ENCODE measurements at places on chromosomes 11 and 22. TPM values are rescaled to one million over a fixed set of nuclear protein-coding genes. Genes with fewer than 3 reads are reported as not detected.

DNA sequence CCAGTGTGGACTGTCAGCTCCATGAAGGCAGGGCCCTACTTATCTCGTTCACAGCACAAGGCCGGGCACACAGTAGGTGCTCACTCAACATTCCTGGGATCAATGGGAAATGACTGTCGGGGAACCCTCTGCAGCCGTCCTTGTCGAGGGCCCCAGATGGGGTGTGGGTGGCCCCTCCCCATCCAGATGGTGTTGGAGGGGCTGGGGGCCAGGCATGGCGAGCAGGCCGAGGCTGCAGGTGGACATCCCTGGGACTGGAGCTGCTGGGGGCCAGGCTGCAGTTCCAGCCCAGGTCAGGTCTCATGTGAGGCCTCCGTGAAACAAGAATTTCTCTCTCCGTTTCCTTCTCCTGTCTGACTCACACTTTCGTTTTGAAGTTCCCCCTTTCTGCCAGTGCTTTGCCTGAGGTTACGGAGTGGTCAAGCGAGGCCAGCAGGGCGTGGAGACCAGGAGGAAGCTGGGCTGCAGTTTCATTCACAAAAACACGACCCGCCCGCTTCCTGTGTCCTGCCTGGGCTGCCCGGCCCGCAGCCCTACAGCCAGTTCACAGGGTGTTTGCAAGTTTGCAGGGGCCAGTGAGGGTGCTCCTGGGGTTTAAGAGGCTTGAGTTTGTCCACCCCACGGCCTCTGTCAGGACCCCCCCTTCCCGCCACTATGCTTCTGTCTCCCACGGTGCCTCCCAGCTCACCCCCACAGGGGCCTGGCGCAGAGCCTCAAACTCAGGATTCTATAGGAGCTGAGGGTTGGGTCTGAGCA is 4.5 kb downstream of the MYEOV start:
- DNase-seq: peak; percentile 83

GRCh38 chr11:113991718-113992458 is 17.0 kb downstream of the HTR3A start:
- no peak for DNase-seq

TBX1 gene
- total RNA-seq: 4.3 TPM

MS4A13 gene
- not detected for total RNA-seq

DNA sequence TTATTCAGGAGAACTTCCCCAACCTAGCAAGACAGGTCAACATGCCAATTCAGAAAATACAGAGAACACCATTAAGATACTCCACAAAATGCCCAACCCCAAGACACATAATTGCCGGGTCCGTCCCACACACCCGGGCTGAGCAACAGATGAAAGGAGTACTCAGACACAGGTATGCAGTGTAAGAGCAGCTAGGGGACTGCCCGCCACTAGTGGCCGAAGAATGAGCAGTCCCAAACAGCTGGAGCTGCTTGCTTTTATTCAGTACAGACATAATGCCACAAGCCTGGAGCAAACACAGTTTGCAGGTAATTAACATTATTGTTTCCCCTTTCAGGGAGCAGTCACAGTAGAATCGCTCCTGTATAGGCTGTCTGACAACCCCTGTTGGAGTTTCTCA is 364.6 kb downstream of the LUZP2 start:
- no peak for DNase-seq

DNA sequence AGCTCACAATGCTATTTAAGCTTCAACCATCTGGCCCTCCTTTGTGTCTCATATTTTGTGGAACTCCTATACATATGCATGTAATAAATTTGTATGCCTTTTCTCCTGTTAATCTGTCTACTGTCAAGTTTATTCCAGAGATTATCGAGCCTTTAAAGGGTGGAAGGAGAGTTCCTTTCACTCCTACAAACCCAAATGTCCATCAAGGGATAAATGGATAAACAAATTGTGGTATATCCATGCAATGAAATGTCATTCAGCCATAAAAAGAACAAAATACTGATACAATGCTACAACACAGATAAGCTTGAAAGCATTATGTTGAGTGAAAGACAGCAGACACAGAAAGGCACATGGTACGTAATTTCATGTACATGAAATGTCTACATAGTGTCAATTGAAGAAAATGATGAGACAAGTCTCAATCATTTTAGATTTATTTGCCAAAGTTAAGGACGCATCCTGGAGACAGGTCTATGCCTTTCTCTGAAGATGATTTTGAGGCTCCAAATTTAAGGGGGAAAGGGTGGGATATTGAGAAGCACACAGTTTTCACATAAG is 17.7 kb upstream of the FEZ1 start:
- no peak for DNase-seq

GRCh38 chr11:96338910-96339705 is 3.9 kb downstream of the MAML2 start:
- peak; percentile 72 for DNase-seq

SCGB2A2 gene
- total RNA-seq: not detected

VWCE gene
- 5.5 TPM for total RNA-seq

OR8D4 gene
- total RNA-seq: not detected

MUC6 gene
- total RNA-seq: not detected

GRCh38 chr11:30422447-30423278 is 99.8 kb downstream of the ARL14EP start:
- DNase-seq: no peak

DNA sequence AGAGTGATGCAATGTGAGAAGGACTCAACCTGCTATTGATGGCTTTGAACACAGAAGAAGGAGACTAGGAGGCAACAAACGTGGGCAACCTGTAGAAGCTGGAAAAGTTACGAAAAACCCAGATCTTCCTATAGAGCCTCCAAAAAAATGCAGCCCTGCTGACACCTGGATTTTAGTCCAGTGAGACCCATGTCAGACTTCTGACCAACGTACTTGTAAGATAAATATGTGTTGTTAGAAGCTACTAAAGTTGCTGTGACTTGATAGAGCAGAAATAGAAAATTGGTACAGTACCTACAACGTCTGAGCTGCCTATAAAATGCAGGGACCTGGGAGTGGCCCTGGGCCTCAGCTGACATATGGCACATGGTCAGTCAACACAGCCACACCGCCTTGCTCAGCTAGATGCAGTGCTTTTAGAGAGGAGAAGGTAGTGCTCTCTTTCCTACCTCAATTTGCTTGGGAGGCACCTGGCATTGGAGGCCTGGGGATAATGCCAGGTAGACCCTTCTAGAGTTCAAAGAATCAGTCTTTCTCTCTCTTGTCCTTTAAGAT is 97.4 kb downstream of the ARL14EP start:
- no peak for DNase-seq

IFTAP gene
- 59.2 TPM for total RNA-seq

GRCh38 chr11:78802058-78802761 is 227.5 kb upstream of the NARS2 start:
- no peak for DNase-seq

CST6 gene
- total RNA-seq: not detected

SCN3B gene
- 2.0 TPM for total RNA-seq

WNT11 gene
- 8.9 TPM for total RNA-seq

DNA sequence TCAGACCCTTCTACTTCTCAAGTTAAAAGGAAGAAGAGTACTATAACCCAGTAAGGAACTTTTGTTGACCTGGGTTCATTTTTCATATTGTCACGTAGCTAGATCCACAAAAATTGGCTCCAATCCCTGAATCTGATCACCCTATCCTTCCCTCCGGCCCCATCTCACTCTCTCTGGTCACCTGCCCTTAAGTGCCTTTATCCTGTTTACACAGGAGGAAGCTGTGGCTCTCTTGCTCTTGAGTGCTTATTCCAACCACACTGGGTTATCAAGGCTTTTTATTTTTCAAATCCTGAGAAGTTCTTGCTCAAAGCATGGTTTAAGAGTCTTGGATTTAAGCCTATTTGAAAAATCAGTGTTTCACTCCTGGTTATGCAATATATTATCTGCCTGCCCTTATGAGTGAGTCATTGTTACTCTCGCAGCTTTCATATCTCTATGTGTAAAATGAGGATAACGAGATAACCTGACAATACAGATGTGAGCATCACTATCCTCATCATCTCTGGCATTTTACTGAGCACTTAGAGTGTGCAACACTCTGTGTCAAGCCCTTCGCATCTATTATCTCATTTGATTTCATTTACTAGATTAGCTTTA is 293.9 kb downstream of the GUCY1A2 start:
- DNase-seq: no peak

DNA sequence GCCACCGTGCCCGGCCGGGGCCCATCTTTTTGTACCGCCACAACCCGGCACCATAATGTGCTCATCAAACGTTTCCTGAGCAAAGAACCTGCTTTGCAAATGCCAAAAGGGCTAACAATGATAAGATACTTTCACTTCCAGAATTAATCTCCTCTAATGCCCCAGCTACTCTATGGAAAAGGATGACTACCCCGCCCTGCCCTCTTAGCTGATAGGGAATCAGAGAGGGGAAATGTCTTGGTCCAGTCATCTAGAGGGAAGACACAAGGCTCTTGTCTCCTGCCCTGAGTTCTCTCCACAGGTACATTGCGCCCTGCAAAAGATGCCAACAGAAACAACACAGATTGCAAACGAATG is 586 bp downstream of the TTLL1 start:
- DNase-seq: no peak

- DNase-seq: no peak
Measured at GRCh38 chr22:27687984-27688545, 113.5 kb downstream of the MN1 start.

KRTAP5-10 gene
- total RNA-seq: not detected

FXYD6 gene
- total RNA-seq: 243 TPM

SLC7A4 gene
- total RNA-seq: not detected

TMPRSS5 gene
- total RNA-seq: 0.36 TPM

DNA sequence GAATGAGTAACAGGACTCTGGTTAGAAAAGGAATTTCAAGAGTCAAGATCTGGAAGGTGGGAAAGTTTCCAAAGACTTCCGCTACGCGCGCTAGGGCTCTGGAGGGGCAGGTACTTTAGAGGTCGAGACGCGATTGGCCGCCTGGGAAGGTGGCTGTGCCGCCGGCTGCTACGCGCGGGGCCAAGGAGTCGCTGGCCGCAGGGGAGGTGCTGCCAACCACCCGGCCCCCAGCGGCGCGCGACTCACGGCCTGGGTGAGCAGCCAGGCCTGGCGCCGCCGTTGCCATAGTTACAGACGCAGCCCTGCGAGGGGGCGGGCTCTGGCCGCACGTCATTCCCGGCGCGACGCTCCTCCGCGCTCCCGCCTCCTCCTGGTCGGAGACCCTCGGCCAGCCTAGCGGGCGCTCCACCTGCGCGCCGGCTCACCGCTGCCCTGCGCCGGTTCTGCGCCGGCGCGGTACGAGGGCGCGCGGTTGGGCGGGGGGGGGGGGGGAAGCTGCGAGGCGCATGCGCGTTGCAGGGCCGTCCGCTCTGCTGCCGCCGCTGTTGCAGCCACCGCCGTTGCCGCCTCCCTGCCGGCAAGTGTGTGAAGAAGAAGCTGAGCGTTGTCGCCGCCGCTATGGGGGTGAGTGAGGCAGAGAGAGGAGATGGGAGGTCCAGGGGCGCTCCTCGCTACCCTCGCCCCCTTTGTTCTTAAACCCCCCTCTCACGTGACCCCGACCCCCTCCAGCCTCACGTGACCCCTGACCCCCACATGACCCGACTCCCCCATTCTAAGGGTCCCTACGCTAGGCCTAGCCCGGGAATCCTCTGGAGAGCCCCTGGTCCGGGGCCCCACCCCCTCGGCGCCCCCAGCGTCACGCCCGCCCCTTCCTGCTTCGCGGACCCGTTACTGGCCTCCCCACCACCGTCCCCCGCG is at the start of gene NAA40:
TSS of gene NAA40 (plus strand) at position 524 of the 918 bp plus-strand sequence. CDS start at position 619, 95 bp downstream.
- peak; percentile 92 for DNase-seq

GRCh38 chr11:118531597-118532084 is 649 bp downstream of the TMEM25 start:
- DNase-seq: no peak

OR5B21 gene
- not detected for total RNA-seq

EHF gene
- not detected for total RNA-seq

GRCh38 chr11:16912692-16913111 is 101.5 kb downstream of the PLEKHA7 start:
- no peak for DNase-seq

DNA sequence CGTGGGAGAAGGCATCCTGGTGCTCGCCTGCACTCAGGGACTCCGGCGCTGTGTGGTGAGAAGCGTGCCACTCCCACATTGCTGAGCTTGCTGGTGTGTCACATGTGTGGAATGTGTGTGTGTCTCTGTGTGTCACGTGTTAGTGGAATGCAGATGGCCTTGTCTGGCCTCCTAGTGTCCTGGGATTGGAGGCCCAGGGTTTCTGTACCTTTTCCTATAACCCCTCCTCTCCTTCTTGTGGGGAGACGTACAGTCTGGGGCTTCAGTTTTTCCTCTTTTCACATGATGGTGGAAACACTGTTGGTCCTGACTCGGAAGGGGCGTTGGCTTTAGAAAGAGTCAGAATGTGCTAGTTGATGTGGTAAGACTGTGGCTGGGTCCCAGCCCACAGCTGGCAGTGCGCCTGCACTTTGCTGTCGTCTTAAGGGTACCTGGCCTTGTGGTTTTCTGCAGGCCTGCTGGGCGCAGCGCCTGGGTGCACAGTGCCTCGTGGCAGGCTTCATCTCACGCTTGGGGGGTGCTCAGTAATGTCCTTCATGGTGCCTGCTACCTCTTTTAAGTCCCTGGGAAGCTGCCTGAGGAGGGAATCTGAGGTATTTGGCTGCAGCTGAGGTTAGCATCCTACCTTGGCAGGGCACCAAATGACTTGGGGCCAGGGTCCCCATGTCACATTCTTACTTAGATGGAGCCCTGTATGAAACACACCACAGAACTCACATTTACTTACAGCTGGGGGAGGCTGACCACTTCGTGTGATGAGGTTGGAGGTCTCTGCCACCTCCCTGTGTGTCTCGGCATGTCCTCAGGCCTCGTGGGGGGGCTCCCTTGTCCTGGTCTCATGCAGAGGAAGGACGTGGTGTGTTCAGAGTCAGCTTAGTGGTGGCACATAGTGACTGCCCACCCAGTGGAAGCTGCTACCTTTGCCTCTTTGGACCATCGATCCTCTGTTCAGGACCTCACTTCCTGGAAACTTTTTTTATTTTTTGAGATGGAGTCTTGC is 61.9 kb downstream of the MED15 start:
- peak; percentile 88 for DNase-seq

DNA sequence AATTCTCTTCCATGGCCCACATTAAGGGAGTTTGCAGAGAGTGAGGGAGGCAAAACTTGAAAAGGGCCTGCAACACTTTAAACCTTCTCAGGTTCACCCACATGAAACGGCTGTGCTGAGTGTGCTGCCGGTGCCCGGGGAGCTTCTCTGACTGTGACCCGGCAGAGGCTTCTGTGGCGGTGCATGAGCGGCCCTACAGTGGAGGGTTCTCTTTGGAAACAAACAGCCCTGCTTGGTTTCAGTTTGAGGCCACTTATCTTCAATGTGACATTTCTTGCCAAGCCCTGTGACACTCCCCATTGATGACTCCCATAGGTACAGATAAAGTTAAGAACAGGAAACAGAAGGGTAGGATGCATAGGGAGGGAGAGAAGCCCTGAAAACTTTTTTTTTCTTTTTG is 31.8 kb downstream of the FAM118A start:
- DNase-seq: no peak
